ENCODE measurements at places on chromosomes 6 and 20. TPM values are rescaled to one million over a fixed set of nuclear protein-coding genes. Genes with fewer than 3 reads are reported as not detected.

Gene MYL9
- total RNA-seq = 0.34 TPM

Gene TRIM31
- total RNA-seq = not detected

Gene BTN3A1
- total RNA-seq = 11.9 TPM

Gene GSTA3
- not detected for total RNA-seq

Gene PRR18
- not detected for total RNA-seq

Gene PCED1A
- total RNA-seq = 13.1 TPM

Gene MCCD1
- total RNA-seq = not detected

Gene XPO5
- total RNA-seq = 19.9 TPM

Gene FKBP1C
- 1.5 TPM for total RNA-seq

Gene SPDEF
- not detected for total RNA-seq

Gene TGM3
- not detected for total RNA-seq

Gene C6orf15
- not detected for total RNA-seq

Gene KCNG1
- 2.8 TPM for total RNA-seq

Gene F13A1
- total RNA-seq = not detected

Gene OR12D3
- not detected for total RNA-seq

Gene RAD21L1
- total RNA-seq = not detected

Gene SCRT2
- total RNA-seq = not detected

Gene LAMA2
- 0.09 TPM for total RNA-seq

Gene ELOVL2
- not detected for total RNA-seq

Gene DACT2
- not detected for total RNA-seq

Gene PLN
- total RNA-seq = not detected

Gene PKHD1
- not detected for total RNA-seq

Gene GRM1
- 0.09 TPM for total RNA-seq

Gene KHDC1L
- total RNA-seq = not detected

Gene MYCT1
- total RNA-seq = 192 TPM

Gene BNIP5
- not detected for total RNA-seq

Gene TP53RK
- total RNA-seq = 9.2 TPM

Gene AAR2
- 26.3 TPM for total RNA-seq

Gene SPTLC3
- total RNA-seq = 0.22 TPM

Gene MYBL2
- total RNA-seq = 2.6 TPM

Gene ADTRP
- 0.11 TPM for total RNA-seq

Gene SEL1L2
- total RNA-seq = not detected

Gene MEI4
- total RNA-seq = not detected
